ENCODE measurements at places on chromosomes 16 and 17.

DNA sequence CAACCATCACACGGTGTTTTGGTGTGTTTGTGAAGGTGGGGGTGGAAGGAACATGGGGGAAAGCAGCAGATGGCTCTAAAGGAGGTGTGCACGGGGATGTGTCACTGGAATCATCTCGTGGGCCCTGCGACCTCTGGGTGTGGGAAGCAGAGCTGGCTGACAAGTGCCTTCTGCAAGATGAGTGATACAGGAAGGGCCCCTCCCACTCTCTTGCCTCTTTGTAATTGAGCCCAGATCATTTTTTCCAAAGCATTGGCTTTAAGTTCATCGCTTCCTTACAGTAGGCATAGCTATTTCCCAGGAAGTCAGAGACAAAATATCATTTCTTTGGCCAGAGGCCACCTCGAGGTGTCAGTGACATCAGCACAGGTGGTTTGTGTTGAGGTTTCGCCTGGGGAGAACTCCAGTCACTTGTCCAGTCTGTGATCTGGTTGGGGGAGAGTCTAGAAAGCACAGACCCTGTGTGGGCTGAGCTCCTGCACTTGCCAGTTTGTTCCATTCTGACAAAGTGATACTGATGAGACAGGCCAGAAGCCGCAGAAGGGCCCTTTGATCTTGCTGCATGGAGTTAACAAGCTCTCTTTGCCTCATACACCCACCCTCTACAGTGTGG, 20.6 kb upstream of the SNTB2 start:
- DNase-seq, result no peak

GRCh38 chr17:73308017-73308823, 3.6 kb downstream of the CDC42EP4 start:
- DNase-seq, result no peak

DNA sequence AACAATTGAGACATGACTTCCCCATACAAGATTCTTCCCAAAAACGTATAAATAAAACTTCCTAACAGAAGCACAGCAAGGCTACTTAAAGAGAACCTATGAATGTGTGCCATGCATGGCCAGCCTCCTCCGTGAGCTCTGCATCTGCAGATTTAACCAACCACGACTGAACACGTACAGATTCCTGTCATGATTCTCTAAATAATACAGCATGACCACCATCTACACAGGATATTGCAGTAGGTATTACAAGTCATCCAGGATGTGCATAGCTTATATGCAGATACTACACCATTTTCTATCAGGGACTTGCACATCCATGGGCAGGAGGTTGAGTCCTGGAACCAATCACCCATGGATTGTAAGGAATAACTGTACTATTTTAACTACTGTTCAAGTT, 1.4 kb upstream of the QRICH2 start:
- DNase-seq, result no peak

DNA sequence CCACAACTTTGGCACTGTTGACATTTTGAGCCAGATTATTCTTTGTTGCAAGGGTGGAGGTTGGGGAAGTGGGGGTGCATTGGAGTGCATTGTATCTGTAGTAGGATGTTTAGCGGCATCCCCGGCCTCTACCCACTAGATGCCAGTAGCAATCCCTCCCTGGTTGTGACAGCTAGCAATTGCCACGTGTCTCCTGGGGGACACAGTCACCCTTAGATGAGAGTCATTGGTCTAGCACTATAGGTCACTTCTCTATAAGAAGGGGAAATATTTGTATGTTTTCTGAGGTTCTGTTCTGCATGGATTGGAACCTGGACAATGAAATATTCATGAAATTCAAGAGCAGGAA, 32.4 kb downstream of the MSI2 start:
- no peak for DNase-seq

- DNase-seq, result no peak
Observed at GRCh38 chr17:59332749-59333377, 1.4 kb downstream of the YPEL2 start.

DNA sequence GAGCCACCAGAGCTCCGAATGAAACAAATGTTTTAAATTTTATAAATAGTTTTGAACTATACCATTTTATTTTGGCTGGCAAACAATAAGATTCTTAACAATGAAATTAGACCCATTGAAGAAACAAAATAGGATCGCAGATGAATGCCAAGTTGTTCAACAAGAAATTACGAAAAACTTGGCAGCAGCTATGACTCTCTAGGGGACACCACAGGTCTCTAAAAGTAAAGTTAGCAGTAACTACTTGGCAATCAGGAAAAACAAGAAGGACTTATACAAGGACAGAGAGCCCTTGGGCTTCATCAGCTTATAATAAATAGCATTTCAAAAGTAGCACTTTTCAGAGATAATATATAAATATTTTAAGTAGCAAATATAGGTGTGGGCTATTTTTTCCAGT, 603.8 kb upstream of the PSMD7 start:
- DNase-seq, result no peak

- peak; percentile 46 for DNase-seq
Observed at GRCh38 chr16:46883690-46884512, at the start of gene GPT2. Gene GPT2, plus strand, starts transcription at chr16:46884362. Its CDS starts 354 bp downstream, at chr16:46884716.

DNA sequence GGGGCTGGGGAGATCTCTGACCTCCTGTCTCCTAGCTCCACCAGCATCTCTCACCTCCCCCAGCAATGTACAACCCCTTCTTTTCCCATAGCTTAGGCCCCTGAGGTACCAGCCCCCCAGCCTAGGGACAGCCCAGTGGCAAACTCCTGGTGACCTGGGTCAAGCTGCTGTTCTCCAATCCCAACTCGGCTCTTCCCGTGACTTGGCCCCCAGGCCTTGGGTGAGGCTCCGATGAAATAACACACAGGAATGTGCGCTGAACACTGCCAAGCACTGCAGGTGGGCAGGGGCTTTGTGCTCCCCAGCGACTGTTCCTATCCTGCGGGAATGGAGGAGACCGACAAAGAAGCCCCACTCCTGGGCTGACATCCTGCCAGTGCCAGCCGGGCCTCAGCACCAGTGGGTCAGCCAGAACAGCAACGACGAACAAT, 63.7 kb upstream of the AMZ2 start:
- no peak for DNase-seq

DNA sequence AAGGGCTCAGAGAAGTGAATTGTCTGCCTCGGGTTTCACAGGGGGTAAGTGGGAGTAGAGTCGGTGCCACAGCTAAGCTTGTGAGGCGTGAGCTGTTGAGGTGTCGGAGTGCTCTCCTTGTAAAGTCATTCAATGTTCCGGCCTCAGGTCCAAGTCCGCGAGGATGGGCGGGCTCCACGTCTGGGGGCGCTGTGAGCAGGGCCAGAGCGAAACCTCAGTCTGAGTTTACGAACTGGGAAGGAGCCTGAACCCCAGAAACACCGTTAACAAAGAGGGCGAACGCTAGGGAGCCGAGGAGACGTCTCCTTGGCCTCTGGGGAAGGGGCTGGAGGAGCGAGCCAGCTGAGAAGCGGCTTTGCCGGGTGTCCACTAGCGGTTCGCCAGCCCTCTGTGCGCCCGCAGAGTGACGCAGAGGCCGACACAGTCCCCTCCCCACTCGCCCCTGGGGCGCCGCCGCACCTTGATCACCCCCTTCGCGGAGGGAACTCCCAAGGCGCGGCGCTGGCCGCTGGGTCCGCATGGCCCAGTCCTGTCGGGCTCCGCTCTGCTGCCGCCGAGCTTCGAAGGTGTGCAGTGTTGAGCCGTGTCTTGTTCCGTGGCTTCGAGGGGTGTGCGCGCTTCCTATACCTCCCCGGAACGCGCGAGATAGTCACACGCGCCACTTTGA, 4.9 kb downstream of the IRX3 start:
- no peak for DNase-seq

DNA sequence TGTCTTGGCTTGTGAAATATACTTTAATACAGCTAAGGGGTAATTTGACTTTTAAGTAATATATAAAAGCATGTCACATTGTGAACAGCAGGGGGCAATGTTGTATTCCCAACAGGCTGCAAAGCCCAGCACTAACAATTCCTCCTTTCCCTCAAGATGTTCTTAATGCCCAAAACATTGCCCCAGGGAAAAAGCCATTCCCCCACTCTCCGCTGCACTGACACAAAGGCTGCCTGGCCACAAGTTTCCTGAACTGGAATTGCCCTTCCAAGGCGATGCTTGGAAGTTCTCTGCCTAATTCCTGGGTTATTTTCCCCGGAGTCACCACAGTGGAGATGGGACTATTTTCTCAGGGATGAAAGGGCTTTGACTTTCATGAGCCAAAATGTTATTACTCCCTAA, 27.2 kb downstream of the CLEC16A start:
- peak; percentile 37 for DNase-seq

DNA sequence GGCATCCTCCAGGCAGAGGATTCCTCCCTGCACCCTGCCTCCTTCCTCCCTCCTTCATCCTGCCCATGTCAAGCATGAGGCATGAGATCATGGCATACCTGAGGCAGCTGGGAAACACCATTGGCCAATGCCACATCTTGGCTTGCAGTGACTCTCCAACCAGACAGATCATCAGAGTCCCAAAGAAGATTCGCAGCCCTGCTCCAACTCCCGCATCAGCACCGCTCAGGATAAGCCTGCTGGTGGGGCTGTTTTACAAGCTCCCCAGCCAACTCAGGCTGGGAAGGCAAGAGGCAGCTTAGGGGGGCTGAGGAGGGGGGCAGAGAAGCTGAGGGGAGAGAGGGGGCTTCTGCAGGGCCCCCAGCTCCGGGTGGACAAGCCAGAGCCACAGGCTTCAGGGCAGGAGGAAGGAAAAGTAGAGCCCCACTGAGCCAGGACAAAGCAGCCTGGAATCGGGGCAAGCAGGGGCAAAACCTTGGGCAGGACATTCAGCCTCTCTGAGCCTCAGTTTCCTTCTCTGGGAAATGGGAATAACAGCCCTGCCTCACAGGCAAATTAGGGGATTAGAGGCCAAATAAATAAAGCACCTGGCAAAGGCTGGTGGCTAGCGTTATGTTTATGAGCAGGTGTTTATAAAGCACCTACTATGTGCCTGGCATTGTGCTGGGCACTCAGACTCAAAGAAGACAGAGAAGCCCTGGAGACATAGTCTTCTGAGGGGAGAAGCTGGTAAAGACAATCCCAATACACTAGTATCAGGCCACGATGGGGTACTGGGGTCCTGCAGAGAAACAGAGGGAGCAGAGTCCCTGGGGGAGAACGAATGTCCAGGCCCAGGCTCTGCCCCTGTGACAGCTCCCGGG, 88.1 kb downstream of the GOSR1 start:
- no peak for DNase-seq

GRCh38 chr16:2859686-2860265, 1.8 kb upstream of the PRSS22 start:
- DNase-seq, result no peak

- DNase-seq, result no peak
Observed at GRCh38 chr16:85568519-85568918, 44.6 kb upstream of the GSE1 start.

GRCh38 chr16:85278839-85279238, 166.6 kb upstream of the CIBAR2 start:
- no peak for DNase-seq

- DNase-seq, result peak; percentile 30
Observed at GRCh38 chr17:30332057-30332542, 1.8 kb downstream of the TMIGD1 start.

DNA sequence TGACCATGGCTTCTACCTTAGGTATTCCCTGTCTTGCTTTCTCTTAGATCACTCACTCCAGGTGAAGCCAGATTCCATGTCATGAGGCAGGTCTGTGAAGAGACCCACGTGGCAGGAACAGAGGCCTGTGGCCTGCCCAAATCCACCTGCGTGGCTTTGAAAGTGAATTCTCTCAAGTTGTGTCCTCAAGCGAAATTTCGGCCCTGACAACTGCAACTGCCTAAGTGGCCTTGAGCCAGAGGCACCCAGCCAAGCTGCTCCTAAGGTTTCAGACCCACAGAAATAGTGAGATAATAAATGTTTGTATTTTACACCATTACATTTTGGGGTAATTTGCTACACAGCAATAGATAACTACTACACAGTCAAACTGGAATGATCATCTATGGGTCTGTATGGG, 497.9 kb downstream of the XYLT1 start:
- DNase-seq, result no peak

DNA sequence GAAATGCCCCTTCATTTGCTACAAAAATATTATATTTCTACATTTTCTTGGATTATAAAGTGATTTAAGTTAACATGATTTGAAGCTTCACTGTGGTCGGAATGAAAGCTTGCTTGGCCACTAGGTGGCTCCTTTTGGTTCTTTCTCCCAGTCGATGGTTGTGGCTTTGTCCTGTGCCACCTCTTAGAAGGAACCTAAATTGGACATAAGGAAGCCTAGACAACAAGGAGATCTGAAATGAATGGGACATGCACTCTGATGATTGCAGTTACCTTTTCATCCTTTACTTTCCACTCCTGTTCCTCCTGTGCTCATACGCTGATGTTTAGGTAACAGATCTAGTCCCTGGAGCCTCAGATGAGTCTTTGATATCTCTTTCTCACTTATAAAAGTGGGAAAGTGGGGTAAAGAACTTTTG, 39.2 kb downstream of the FTO start:
- no peak for DNase-seq

- no peak for DNase-seq
Observed at GRCh38 chr16:1613728-1614455, 1.7 kb downstream of the CRAMP1 start.

GRCh38 chr16:2485811-2486507, 11.0 kb downstream of the TBC1D24 start:
- DNase-seq, result no peak

DNA sequence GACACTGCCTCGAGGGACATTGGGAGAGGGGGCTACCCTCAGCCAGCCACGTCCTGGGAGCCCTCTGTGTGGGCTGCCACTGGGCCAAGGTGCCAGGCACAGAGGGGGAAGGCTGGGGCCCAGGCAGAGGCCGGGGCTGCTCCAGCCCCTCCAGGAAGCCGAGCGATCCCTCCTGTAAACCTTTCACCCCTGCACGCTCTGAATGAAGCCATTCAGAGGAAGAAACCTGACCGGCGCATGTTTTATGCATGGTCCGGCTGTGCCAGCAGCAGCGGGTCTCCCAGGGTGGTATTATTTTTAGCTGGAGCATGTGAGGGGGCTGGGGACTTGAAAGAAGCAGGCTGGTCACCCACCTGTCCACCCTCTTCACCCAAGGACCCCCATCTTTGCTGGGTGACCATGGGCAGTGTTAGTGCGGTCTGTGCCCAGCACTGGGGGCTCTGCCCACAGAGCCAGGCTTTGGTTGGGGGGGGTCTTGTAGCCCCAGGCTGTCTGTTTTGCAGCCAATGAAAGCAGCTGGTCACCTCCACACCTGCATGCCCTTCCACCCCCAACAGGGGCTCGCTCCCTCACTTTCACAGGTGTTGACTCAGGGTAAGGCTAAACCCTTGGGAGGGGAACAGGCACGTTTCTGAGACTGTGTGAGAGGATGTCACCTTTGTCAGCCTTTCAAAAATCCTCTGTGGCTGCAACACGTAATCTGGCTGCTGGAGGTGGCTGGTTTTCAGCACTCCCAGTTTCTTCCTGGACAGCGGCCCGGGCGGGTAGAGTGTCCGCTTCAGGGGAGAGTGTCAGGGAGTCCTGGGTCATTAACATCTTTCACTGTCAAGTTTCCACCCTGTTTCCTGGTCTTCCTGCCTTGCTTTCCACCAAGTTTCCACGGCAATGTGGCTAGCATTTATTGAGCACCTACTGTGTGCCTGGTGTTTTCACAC, 77.1 kb upstream of the BRD7 start:
- no peak for DNase-seq

GRCh38 chr16:66127459-66128370, 238.8 kb upstream of the CDH5 start:
- DNase-seq, result no peak

GRCh38 chr16:87240211-87241136, 76.7 kb downstream of the C16orf95 start:
- no peak for DNase-seq
